ENCODE measurements at places on chromosomes 1 and 21.

GRCh38 chr1:200072636-200073285, 45.3 kb downstream of the NR5A2 start:
- no peak for DNase-seq

DNA sequence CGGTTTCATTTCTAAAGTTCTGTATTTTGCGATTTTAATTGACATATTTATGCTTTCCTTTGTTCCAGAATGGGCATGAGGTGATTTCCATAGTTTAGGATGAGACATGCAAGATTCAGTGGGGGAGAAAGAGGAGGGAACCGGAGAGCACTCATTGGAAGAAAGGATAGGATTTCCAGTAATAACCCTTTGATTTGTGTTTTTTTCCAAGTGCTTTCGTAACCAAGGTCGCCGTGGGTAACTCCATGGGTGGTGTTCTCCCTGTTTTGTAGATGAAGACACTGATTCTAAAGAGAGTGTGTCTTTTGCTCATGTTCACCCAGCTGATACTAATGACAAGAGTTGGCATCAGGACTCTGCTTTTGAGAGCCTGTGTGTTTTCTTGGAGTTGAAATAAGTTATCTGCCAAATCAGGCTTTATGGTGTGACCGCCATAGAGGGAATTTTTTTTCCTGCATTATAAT, 170.1 kb downstream of the DHRS3 start:
- peak; percentile 80 for DNase-seq

- no peak for DNase-seq
Observed at GRCh38 chr1:119795261-119796200, 15.7 kb downstream of the REG4 start.

DNA sequence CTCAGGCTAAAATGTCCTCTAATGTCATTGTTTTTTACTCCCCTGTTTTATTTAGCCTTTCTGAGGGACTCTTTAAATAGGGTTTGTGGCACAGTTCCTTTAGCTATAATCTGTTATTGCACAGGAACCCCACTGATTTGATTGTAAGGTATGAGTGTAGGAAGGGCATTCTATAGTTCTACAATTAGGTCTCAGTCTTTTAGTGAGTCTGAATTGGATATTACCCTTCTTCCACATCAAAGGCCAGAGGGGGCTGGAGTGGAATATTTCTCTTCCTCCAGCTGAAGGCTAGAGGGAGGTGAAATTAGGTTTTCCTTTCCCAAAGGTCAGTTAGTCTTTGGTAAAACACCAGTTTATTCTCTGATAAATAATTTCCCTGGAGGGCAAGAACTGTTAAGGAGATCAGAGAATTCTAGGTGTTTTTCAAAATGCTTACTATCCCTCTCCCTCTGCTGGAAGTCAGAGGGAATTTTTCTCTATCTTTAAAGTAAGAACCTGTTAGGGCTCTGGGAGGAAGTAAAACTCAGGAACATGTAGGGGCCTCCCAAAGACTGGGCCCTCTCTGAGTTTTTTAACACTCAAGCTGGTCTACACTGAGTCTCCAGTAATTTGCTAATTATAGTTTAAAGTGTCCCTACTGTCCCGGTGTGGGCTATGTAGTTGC, 176.3 kb upstream of the ZNHIT6 start:
- DNase-seq, result no peak

DNA sequence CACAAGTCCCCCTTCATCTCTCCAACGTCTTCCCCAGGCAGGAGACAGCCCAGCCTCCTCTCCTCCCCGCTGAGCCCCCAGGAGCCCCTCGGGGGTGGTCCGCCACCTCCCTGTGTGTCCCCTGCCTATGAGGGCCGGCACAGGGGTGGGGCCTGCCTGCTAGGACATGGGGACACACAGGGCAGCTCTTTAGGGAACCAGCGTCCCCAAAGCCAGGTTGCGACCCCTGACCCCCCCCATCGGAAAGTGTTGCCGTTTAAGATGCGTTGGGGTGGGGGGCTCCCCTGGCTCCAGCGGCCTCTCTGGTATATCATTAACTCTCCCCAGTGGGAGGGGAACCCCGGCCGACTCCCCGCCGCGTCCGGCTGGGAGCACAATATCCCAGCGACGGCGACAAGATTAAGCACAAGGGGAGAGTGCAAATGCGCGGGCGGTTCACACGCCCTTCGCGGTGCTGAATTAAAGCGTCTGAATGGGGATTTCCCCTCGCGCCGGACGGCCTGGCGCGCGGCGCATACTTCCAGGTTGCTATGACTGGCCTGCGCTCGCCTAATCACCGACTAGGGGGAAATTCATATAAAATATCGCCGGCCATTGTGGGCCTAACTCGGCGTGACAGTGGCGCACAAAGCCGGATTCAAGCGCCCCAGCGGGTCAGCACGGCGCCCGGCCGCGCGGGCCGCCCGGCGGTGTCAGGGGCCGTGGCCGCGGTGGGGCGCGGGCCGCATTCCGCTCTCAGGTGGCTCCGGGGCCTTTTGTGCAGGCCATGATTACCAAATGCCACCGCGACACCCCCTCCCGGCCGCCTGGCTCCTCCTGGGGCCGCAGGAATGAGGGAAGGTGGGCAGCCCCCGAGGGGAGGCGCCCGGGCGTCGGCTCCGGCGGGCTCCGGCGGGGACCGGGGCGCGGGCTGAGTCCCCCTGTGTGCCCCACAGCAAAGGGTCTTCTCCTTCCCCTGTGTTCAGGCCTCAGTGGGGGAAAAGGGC, 30.9 kb downstream of the WNT3A start:
- DNase-seq, result no peak

Measured in astrocyte (in vitro differentiated cells and primary cell).